ENCODE measurements at places on chromosomes 3 and 15.

DNA sequence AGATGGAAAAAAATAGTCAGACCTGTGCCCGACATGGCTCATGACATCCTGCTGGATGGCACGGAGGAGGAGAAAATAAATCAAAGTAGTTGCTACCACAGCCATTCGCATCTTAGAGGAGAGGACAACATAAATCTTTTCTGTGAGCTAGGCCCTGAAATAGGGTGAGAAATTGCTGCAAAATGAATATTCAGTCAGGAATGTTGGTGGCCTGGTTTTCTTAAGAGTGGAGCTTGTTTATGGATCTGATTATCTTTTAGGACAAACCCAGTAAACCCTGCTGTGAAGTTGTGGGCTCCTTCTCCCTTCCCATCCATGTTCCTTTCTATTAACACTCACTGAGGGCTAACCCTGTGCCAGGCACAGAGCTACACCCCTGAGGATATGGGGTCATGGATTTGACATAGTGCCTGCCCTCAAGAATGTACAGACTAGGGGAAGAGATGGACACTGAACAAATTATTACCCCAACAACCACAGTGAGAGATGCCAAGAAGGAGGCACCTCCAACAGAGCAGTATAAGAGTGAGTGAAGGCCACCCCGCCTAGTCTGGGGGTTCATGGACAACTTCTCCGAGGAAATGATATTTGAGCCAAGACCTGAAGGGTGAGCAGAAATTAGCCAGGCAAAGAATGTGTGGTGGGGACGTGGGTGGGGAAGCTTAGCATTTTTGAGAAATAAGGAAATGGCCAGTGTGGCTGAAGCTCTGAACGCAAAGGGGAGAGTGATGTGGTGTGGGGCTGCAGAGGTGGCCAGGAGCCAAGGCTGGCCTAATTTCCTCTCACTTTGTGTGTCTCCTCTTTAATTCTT lies 68.9 kb upstream of the ARL8B start:
- DNase-seq = no peak

GRCh38 chr15:75923756-75924155 lies 20.1 kb downstream of the FBXO22 start:
- no peak for DNase-seq

GRCh38 chr3:23809840-23810342 lies 4.1 kb downstream of the UBE2E1 start:
- DNase-seq = no peak

- no peak for DNase-seq
Observed at GRCh38 chr15:79168922-79169456, 78.4 kb upstream of the RASGRF1 start.

DNA sequence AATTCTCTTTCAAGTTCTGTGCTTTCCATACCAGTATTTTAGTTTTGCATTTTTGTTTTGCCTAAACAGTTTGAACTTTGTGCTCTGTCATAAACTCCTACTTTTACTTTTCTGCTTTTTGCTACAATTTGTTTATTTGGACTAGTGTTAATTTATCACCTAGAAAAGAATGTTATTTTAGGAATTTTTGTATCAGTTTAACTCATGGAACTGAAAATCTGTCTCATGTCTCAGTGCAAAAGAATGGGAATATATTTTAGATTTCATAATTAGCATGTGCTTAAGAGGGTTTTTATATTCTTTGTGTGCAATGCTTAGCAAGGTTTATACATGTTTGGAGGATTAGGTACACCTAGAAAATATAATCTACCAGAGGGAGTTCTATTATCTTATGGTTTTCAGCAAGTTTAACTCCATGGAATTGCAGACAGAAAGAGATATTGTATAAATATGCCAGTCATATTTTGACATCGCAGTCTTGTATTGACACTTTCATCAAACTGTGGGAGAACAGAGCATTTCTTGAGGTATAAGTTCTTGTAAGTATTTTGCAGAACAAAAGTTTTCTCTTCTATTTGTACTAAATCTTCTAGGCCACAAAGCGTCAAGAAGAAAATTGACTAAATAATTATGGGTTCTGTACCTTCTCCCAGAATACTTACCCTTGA lies 409.9 kb downstream of the RBMS3 start:
- no peak for DNase-seq

- no peak for DNase-seq
Observed at GRCh38 chr3:128404276-128405068, 62.2 kb downstream of the DNAJB8 start.

DNA sequence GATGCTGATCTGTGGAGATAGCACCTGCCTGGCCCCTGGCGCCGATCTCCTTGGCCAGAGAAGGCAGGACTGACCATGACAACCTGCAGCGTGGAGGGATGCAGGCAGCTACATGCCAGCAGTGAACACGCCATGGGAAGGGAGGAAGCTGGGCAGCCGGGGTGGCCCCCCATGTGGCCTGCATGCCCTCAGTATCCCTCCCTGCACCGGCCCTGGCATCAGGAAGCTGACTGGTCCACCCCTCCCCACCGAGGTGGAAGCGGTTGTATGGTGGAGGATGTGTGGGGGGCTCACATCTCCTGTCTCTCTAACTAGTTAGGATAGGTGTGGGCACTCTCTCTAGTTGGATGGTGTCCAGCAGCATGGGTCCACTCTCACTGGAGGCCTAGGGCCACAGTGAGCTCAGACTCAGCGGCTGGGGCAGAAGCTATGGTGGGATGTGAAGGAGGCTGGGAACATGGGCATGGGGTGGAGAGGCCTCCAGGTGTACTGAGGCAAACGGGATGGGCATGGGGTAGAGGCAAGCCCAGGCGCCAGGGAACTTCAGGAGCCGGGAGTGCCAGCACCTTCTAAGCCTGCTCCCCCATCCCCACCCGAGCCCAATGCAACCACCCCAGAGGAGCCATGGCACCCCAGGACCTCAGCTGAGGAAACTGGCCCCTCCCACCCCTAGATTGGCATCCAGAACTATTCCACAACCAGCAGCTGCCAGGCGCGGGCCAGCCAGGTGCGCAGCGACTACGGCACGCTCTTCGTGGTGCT lies 1.8 kb upstream of the ABTB1 start:
- DNase-seq = no peak

DNA sequence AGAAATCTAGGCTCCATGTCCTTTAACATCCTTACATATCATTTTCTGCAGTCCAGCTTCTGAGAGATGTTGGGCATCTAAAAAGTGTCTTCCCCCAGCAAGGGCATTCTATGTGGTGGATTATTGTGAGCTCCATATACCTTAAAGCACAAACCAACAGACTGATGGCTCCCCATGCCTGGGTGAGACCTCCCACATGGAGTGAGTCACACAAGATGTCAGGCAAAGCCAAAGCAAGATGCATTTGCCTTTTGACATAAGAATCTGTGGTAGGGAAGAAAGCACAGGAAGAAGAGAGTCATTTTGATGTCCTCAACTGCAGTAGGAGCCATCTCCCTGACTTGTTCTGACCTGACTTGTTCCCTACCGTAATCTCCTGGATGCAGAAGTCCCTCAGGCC lies 238.7 kb upstream of the EIF1B start:
- DNase-seq = no peak

DNA sequence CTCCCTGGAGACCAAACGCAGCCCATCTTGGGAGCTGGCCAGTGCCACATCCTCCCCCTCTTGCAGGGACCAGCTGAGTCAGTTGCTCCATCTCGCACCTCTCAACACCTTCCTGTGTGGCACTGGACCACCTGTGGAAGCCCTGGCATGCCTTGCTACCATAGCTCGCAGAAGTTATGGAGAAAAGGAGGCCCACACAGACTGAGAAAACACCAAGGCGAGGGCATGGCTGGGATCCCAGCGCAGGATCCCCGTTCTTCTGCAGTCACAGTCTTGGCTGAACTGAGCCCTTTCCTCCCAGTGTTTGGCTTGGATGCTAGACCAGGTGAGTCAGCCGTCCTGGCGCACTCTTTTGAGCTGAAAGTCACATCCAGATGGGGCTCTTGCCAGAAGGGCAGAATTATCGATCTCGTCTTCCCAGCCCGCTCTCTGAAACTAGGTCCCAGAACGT lies 46.9 kb downstream of the CHRD start:
- no peak for DNase-seq

DNA sequence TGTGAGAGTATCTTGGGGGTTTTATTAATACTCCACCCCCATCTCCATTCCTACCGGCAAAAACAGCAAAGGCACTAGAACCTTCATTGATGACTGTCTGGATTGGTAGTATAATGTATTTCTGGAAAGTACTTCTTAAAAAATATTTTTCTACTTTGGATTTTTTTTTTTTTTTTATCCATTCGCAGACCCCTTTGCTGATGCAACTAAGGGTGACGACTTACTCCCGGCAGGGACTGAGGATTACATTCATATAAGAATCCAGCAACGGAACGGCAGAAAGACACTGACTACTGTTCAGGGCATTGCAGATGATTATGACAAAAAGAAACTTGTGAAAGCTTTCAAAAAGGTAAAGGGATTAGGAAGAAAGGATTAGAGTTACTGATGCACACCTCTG lies 1.2 kb downstream of the EIF1B start:
- no peak for DNase-seq

GRCh38 chr3:69085168-69085832 lies 563 bp downstream of the ARL6IP5 start:
- DNase-seq = no peak

- no peak for DNase-seq
Observed at GRCh38 chr3:190617185-190617584, 103.3 kb downstream of the IL1RAP start.

DNA sequence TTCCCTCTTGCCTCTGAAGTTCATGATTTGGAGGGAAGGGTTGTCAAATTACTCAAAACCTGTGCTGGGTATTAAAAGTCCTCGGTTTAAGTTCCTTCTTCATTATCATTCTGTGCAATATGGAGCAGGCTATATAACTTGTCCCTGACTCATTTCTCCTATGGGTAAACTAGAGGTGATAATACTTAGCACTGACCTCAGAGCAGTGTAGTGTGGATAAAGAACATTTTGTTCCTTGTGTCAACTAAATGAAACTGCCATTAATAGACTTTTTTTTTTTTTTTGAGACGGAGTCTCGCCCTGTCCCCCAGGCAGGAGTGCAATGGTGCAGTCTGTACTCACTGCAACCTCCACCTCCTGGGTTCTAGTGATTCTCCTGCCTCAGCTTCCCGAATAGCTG lies 2.2 kb upstream of the BBX start:
- DNase-seq = no peak

DNA sequence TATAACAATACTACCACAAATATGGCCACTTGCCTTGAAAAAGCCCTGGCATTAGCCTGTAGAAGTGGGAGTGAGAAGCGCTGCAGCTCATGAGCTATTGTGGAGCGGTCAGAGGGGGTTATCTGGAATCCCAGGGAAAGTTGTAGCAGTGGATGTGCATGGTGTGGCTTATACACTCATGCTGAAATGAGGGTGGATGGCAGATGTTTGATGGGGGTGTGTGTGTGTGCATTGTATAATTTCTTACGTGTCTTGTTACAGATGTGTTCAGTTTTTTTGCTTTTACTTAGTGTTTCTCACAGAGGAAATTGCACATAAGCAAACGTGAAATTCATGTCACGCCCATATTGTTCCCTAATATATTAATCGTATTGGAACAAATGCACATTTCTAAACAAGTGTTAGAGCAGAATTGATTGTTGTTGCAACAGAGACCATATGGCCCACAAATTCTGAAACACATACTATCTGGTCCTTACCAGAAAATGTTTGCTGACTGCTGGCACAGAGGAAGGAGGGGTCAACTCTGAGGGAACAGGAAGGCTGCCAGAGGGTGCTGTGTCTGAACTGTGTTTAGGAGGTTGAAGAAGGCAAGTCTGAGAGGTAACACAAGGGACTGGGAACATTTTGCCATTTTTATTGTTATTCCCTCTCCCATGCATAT lies 200.0 kb upstream of the CFAP20DC start:
- no peak for DNase-seq

- DNase-seq = no peak
Observed at GRCh38 chr3:135324301-135324700, 529.2 kb downstream of the EPHB1 start.

DNA sequence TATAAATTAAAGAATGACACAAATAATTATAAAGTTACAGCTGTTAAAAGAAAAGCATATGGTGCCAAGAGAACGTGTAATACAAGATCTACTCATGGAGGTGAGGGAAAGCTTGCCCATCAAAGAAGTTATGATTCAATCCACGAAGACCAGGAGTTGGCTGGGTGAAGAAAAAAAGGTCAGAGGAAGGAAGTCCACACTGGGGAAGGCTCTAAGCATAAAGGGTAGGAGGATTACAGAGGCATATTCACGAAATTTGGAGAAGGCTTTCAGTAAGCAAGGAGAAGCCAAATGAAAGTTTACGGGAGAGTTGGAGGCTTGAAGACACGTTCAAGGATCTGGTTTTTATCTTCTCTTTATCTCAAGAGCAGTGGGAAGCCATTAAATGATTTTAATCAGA lies 1.8 kb upstream of the TGFBR2 start:
- DNase-seq = no peak

- no peak for DNase-seq
Observed at GRCh38 chr3:157300981-157301663, 135.5 kb upstream of the PTX3 start.

GRCh38 chr15:93517176-93517575 lies 428.2 kb upstream of the RGMA start:
- no peak for DNase-seq

DNA sequence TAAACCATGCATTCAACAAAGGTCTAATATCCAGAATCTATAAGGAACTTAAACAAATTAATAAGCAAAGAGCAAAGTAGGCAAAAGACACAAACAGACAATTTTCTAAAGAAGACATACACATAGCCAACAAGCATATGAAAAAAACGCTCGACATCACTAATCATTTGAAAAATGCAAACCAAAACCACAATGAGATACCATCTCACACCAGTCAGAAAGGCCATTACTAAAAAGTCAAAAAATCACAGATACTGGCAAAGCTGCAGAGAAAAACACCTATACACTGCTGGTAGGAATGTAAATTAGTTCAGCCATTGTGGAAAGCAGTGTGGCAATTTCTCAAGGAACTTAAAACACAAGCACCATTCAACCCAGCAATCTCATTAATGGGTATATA lies 53.8 kb downstream of the FSIP1 start:
- DNase-seq = no peak

DNA sequence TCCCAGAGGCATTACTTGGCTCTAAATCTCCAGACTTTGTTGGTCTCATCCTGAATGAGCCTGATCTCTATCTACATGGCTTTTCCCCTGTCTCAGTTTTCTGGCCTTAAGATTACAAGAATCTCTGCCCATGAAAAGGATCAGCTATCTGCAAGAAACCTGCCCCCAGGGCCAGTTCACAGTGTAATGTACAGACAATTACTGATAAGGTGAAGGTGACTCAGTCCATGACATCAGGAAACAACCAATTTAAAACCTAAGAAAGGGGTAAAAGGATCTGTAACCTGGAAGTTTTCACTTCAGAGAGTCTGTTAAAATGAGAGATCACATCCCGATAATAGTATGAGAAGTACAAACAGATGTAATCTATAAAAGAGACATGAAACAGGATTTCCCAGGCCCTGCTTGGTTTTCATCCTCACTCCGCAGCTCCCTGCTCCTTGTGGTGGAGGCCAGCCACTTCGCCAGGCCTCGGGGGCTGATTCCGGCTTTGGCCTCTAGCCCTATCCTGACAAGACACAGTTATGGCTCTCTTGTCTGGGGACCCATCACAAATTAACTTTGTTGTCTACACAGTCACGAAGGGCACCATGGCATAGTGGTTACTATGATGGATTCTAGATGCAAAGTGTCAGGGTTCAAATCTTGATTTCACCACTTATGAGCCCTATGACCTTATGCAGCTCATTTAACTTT lies 136.9 kb downstream of the THSD4 start:
- DNase-seq = no peak
